ENCODE measurements at places on chromosomes 13 and 19.

GRCh38 chr13:107202371-107203023 is 634.6 kb upstream of the ARGLU1 start:
- DNase-seq = no peak

DNA sequence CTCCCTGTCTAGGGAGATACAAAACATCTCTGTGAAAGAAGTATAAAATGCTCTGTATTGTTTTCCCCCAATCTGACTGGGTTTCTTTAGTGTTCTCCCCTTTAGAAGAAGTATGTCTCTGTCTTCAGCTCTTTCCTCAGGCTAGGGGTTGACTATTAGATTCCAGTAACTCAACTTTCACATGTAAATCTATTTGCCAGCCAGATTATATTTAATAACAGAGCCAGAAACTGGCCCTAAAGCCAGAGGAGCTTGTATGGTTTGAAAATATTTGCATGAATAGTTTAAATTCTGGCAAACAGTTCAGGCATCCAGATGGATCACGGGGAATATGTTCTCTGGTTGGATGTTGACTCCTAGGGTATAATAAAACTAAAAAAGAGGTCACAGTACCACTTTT is 22.3 kb upstream of the CYSLTR2 start:
- DNase-seq = no peak

DNA sequence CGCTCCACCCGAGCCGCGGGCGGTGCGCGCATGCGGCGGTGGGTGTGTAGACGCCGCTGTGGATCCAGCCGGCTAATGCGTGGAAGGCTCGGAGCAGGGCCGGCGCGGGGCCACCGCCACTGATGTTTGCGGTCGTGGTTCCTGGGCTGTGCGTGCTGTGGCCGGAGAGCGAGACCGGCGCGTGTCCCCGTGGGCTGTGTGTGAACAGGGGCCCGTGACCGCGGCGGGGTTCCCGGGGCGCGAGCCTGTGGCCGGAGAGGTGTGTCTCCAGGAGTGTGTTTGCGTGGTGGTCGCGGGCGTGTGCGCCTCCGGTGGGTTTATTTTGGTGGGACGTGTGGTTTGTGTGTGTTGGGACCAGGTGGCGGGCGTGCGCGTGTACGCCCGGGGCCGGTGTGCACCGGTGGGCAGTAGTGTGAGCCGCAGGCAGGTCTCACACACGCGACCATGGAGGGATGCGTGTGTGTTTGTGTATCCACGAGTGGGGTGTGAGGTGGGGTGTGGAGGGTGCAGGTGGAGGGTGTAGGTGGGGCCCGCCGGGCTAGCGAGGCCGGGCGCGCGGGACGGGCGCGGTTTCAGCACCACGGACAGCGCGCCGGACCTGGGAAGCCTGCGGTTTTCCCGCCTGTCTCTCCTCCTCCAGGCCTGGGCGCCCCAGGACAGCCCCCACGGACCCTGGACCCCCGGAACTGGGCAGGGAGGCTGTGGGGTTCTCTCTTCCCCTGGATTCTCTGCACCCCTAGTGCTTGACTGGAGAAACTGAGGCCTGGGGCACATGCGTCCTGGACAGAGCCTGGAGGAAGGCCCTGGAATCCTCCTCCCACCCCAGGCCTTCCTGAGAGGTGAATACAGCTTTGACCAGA is 1.6 kb downstream of the HCN2 start:
- DNase-seq = no peak

DNA sequence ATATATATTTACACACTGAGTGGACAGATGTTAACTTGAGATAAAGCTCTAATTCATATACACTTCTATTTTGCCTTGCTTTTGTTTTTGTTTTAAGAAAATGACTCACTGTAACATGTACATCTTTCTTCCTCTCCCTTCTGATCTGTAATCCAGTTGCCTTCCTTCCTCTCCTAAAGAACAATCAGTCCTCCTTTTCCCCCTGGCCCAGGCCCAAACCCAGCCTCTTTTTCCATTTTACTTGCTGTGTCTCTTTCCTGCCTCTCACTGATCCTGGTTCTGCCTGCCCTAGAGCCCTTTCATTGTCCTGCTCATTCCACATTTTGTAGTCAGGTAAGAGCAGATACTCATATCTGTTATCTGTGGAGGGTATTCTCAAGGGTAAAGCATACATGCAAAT is 50.8 kb downstream of the ZAR1L start:
- DNase-seq = no peak

DNA sequence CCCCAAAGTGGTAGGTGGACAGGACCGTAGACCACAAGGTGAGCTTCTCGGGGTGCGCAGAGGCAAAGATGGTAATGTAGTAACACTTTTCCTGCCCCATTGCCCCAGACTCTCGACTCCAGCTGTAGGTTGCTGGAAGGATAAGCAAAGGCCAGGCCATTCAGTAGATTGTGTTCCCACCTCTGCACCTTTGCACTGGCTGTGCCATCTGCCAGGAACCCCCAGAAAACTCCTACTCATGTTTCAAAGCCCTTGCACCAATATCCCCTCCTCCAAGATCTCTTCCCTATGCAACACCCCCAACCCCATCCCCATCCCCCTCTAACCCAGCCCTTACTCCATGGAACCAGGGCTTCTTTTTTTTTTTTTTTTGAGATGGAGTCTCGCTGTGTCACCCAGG is 18.3 kb downstream of the IL12RB1 start:
- no peak for DNase-seq

GRCh38 chr13:94419304-94419924 is 60.1 kb downstream of the DCT start:
- peak; percentile 30 for DNase-seq

- DNase-seq = no peak
Observed at GRCh38 chr19:8265872-8266271, 42.3 kb downstream of the CD320 start.

GRCh38 chr19:19064098-19064722 is 416 bp downstream of the SLC25A42 start:
- DNase-seq = no peak

DNA sequence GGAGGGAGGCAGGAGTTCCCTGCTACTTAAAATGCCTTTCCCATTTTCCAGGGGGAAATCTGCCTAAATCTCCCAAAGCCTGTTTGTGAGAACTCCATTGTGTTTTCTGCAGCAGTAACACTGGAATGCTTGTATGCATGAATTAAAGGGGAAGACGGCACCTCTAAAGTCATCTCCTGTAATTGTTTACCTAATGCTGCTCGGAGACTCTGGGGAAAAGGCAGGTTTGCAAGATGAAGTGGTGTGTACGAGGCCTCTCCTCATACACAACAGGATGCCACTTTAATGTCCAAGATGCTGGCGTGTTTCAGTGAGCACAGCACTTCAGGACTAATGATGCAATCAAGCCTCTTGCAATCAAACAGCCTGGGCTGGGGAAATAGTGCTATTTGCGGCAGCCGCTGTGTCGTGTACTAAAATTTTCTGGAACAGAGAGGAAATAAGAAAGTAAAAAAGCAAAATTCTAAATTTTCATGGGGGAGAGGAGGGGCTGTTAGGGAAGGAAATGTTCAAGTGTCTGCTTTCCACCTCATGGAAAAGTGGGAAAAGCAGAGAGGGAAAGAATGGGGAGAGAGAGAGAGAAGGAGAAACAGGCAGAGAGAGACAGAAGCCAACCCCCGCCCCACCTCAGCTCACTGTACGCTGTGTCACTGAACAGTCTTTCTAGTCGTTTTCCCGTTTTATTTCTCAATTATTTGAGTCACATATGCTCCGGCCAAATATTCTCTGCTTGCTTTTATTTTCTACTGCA is 32.9 kb downstream of the TSHZ3 start:
- no peak for DNase-seq

DNA sequence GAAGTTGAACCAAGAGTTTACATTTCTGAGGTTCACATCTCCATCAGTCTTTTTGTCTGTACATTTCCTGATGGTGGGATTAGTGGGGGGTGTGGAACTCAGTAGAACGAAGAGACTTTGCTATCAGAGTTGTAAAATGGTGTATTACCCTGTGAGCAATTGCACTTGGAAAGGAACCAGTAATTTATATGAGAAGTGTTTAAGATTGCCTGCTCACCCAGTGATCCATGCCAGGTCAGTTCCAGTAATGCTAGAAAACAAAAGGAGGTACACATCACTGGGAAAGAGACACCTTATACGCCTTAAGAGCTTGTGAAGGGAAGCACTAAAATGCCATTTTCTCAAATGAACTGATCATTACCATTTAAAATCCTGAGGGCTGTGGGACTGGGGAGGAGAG is 7.5 kb upstream of the DACH1 start:
- no peak for DNase-seq

DNA sequence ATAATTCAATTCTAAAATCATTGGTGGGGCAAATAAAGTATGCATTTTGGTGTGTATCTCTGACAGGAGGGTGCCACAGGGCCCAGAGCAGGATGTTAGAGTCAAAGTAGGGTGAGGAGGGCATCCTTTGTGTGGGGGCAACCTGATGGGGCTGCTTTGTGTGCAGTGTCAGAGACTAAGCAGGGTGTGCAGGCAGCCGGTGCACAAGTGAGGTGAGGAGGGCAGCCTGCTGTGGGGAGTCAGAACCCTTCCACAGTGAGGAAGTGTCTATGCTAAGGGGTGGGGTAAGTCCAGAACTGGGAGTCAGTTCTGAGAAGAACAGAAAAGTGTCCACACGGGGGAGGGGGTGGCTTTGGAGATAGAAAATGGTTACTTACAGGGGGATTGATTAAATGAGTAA is 40.7 kb downstream of the RB1 start:
- DNase-seq = no peak

GRCh38 chr19:48900477-48901406 is 630 bp downstream of the NUCB1 start:
- no peak for DNase-seq

- no peak for DNase-seq
Observed at GRCh38 chr19:40257096-40257517, 28.0 kb downstream of the AKT2 start.

DNA sequence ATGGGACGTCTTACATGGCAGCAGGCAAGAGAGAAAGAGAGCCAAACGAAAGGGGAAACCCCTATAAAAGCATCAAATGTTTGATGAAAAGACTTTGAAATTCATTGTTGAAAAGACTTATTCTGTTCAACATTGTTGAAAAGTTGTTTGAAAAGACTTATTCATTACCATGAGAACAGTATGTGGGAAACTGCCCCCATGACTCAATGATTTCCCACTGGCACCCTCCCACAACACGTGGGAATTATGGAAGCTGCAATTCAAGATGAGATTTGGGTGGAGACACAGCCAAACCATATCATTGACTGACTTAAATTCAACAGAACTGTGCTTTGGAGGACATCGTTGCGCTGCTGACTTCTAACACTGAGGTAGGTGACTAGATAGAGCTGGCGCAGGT is 48.0 kb upstream of the RCBTB2 start:
- DNase-seq = no peak

GRCh38 chr13:44191103-44191502 is 182.5 kb upstream of the SERP2 start:
- no peak for DNase-seq

- DNase-seq = no peak
Observed at GRCh38 chr13:93726173-93726957, 499.8 kb downstream of the GPC6 start.

DNA sequence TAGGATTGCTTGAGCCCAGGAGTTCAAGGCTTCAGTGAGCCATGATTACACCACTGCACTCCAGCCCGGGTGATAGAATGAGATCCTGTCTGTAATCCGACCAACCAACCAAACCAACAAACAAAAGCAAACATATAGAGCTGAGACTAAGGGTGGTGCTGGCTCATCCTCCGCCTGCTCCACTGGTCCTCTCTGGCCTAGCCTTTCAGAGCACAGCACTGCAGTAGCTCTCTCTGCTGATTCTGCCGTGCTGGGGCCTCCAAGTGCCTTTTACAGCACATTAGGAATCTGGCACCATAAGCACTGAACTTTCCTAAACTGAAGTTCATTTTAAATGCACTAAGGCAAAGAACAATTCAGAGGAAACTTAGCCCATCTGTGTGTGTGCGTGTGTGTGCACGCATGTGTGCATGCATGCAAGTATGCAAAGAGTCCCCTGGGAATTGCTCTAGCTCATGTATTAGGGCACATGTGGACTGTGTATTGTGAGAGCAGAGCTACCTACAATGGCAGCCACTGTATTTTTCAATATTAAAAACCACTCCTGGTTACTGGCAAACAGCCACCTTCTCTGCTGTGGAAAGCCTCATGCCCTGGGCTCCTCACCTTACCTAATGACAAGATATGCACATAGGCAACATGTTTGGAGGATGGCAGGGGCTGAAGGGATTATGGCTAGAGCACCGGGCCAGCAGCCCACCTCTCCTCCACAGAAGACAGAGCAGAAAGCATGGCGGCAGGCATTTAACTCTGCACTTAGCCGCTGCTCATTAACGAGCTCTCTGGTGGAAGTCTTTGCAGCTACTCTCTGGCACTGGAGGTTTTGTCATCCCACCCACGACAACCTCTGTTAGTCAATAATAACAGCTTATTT is 223.1 kb upstream of the TSHZ3 start:
- no peak for DNase-seq

GRCh38 chr13:40476175-40476958 is 190.1 kb downstream of the FOXO1 start:
- DNase-seq = no peak

GRCh38 chr13:46170268-46170667 is 11.7 kb downstream of the LCP1 start:
- no peak for DNase-seq

DNA sequence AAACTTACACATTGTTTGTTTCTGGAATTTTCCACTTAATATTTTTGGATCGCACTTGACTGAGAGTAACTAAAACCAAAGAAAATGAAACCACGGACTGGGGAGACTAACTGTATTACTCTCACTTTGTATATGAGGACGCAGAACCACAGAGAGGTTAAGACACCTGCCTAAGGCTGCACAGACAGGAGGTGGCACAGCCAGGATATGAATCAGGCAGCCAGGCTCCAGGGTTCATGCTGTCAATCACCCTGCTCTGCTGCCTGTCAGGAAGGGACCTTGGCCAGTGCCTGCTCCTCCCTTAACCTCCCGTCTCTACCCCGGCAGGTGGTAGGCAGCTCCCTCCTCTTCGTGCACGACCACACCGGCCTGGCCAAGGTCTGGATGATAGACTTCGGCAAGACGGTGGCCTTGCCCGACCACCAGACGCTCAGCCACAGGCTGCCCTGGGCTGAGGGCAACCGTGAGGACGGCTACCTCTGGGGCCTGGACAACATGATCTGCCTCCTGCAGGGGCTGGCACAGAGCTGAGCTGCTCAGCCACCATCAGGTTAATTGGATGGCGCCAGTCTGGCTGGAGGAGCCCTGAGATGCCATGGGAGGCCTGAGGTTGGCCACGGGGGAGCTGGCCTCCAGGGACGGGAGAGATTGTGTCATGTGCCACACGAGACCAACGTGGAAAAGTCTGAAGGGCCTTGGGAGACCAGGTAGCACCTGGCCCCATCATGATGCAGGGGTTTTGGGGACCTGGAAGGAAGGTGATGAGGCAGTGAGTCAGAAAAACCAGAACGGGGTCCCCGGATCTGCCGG is 11.0 kb downstream of the ACTMAP start:
- no peak for DNase-seq

- DNase-seq = no peak
Observed at GRCh38 chr19:19259741-19260140, 13.4 kb downstream of the TM6SF2 start.

DNA sequence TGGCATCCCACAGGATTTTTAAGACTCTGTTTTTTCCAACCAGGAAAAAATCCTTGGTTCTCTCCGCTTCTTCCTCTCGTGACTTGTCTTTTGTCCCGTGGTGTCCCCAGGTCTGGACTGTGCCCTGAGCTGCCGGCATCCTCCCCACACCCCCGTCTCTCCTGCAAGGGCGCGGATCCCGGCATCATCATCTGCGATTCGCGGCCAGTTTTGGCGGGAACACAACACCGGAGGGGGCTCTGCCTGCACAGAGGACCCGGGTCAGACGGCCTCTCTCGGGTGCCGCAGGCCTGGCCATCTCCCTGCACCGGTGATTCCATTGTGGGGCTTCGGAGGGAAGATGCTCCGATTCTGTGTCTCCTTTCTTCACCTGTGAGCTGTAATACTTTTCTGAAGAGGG is 18.8 kb upstream of the GAS6 start:
- DNase-seq = no peak

GRCh38 chr19:48674921-48675824 is 2.4 kb upstream of the NTN5 start:
- peak; percentile 75 for DNase-seq
